ENCODE measurements at places on chromosomes 5 and 9. TPM values are rescaled to one million over a fixed set of nuclear protein-coding genes. Genes with fewer than 3 reads are reported as not detected.

DNA sequence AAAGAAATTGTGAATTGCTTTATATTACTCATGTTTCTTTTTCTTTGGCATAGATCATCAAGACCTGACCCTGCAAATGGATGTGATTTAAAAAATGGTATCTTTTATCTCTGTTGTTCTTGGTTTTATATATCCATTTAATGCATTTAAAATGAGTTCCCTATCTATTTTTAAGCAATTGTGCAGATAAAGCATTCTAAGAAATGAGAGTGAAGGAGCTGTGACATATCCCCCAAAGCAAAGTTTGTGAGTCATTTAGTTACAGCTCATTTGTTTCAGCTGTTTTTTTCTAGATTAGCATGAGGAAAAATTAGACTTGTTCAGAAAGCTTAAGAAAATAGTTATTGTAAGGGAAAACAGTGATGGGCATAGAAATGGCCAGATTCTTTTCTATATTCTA lies 7.6 kb upstream of the ELOVL7 start:
- no peak for DNase-seq

DNA sequence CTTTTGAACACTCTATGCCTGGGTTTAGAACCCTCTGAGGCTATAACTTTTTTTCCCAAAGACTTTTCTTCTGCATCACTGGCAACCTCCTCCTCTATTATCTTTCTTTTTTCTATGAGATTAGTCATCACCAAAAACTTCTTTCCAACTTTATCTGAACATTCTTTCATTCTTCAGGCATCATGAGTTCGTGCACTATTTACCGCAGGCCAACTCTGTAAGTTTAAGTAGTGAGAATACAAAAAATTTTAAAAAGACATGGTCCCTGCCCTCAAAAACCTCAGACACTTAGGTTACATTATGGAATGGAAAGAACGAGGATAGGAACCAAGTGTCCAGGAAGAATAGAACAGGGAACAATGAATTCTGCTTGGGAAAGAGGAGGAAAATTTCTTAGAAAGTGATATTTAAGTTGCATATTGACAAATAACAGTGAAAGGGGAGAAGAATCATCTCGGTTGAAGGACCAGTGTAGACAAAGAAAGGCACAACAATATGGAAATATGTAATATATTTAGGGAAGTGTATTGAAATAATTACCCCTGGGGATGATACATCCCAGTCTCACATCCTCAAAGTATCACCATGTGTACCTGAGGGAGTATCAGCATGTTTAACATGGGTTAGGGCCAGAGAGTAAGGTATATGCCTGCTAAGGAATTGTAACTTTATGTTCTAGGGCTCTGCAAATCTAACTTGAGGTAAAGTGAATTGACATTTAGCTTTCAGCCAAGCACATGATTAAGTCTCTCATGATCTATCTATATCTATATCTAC lies 196.5 kb upstream of the NREP start:
- no peak for DNase-seq

- no peak for DNase-seq
Measured at GRCh38 chr5:56286015-56286884, 53.1 kb upstream of the ANKRD55 start.

DNA sequence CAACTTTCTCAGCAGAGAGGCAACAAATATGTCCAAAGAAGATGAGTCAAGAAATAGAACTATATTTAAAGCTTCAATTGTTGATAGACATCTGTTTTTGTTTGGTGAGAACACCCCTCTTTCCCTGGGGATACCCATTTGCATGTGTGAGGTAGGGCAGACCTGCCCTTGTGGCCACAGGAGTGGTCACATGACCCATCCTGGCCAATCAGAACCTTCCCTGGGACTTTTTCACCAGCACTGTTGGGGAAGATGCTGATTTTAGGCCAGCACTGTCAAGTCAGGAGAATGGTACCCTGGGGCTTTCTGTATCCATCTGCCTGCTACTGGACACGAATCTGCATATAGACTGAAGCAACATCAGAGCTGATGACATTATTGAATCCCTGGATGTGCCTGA lies 211.2 kb downstream of the CDK5RAP2 start:
- no peak for DNase-seq

Gene PCDHGA8
- polyA plus RNA-seq: 0.55 TPM

Gene TMEM171
- polyA plus RNA-seq: 6.8 TPM

GRCh38 chr5:395921-396530 lies 47.0 kb upstream of the EXOC3 start:
- no peak for DNase-seq

Gene ISL1
- not detected for polyA plus RNA-seq

DNA sequence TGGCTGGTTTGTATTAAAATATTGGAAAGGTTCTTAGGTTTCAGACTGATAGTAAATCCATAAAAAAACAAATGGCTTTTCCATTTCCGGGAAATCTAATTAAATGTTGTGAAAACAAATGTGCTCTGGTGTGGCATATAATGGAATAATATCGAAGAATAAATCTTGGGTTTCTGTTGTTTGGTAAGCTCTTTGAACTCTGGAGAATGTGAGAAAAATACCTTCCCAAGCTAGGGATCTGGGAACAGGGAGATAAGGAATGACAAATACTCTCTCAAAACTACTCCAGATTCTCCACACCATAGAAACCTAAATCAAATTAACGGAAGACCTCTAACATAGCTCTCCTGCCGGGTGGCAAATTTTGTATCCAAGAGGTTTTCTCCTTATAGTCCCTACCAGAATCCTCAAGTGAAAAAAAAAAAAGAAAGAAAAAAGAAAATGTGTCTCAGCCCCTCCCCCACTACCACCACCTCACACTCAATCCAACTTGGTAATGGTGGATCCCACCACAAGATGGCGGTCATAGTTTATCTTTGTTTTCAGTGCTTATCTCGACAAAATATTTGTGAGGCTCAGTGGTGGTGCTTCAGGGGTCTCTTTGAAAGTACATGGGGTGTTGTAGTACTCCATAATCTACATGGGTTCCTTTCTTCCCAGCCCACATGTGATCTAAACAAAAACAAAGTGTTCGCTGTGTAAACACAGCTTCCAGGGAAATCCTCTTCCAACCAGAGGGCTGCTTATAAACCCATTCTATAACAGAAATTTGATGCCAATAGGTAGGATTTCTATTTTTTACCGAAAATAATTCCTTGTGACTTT lies 54.5 kb upstream of the FST start:
- DNase-seq: no peak

DNA sequence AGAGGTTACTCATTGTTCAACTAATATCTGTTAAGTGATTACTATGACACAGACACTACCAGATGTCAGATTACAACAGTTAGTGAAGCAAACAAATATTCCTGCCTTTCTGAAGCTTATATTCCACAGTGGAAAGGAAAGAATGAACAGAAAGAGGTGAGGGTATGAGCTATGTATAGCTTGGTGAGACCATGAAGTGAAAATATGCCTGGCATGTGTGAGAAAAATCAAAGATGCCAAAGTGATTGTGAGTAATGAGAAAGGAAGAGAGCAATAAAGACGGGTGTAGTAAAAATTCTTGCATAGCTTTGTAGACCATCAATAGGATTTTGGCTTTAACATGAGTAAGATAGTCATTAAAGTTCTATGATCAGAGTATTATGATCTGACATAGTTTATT lies 734.5 kb upstream of the NUDT12 start:
- DNase-seq: no peak

DNA sequence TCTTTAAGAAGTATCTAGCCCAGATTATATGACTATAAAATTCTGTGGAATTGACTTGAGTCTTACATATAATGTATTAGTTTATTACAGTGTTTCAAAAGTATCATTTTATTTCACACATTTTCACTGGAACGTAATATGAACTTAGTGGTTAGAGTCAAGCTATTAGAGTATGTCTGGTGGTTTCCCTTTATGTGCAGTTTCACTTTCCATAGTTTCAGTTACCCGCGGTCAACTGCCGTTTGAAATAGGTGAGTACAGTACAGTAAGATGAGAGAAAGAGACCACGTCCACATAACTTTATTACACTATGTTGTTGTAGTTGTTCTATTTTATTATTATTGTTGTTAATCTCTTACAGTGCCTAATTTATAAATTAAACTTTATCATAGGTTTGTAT lies 50.5 kb downstream of the COMMD10 start:
- no peak for DNase-seq

Gene CCNJL
- 8.1 TPM for polyA plus RNA-seq

Gene SARDH
- 10.4 TPM for polyA plus RNA-seq

Gene CARTPT
- polyA plus RNA-seq: not detected

Gene PLAC8L1
- polyA plus RNA-seq: 0.65 TPM

DNA sequence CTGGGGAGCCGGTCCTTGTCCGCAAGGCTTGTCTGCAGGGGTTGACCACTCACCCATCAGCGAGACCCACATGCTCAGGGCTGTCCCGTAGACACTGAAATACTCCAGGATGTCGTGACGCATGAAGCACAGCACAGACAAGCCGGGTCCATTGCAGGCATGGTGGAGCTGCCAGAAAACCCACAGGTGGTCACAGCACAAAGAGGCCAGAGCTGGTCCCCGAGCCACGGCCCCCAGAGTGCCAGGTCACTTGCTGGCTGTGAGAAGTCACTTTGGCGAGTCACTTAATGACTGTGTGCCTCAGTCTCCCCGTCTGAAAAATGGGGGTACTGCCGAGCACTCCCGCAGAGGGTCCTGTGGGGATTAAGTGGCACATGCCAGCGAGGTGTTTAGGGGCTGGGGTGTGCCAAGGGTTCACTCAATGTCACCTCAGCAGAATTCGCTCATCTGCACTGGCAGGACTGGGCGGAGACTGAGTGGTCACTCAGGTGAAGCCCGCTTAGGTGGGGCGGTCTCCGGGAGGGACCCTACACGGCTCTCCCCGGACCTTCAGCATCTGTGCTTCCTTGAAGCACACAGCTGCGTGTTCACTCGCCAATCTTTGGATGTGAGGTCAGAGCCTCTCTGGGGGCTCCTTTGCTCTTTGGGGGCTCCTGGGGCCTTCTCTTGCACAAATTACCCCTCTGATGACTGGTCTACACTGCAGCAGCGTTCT lies 4.5 kb downstream of the MYMK start:
- no peak for DNase-seq

Measured in left renal cortex interstitium (tissue), 4 donors.